ENCODE measurements at places on chromosomes 5 and 9. TPM values are rescaled to one million over a fixed set of nuclear protein-coding genes. Genes with fewer than 3 reads are reported as not detected.

GRCh38 chr5:140318792-140319191, 15.9 kb upstream of the PFDN1 start:
- no peak for DNase-seq

The DMRT2 gene
- not detected for total RNA-seq

DNA sequence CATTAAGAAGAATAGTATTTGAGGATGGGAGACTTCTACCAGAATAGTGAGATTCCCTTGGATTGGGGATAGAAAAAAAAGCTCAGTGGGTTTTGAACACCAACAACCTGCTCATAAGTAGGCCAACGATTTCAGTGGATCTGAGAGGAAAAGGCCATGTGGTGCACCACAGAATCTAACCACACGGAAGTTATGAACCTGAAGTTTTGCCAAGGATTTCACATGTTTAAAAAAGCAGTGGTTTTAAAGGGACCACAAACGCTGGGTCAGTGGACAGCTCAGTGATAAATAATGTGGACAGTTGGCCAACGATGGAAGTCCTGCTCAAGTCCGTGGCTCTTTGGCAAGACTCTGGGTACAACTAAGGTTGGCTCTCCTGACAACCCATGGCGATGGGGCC, 107.2 kb upstream of the TXNDC8 start:
- peak; percentile 90 for DNase-seq

DNA sequence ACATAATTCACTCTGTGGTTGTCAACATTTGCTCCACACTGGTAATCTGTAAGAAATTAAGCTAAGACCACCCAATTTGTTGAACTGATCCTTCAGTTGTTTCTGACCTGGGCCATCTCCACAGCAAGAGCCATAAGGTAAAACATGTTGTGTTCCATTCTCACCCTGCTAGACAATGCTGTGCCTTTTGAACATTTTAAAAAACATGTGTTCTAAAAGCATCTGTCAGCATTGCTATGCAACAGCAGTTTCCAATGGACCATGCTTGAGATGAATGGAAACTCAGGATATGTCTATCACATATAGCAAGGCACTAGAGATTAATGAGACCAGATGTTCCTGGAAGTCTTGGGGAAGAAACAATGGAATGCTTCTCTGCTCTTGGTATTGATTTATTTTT, 455.1 kb upstream of the RGMB start:
- DNase-seq = no peak

GRCh38 chr5:136309932-136310598, 55.3 kb downstream of the TRPC7 start:
- no peak for DNase-seq

The ELL2 gene
- 238 TPM for total RNA-seq

The GABRB2 gene
- not detected for total RNA-seq

DNA sequence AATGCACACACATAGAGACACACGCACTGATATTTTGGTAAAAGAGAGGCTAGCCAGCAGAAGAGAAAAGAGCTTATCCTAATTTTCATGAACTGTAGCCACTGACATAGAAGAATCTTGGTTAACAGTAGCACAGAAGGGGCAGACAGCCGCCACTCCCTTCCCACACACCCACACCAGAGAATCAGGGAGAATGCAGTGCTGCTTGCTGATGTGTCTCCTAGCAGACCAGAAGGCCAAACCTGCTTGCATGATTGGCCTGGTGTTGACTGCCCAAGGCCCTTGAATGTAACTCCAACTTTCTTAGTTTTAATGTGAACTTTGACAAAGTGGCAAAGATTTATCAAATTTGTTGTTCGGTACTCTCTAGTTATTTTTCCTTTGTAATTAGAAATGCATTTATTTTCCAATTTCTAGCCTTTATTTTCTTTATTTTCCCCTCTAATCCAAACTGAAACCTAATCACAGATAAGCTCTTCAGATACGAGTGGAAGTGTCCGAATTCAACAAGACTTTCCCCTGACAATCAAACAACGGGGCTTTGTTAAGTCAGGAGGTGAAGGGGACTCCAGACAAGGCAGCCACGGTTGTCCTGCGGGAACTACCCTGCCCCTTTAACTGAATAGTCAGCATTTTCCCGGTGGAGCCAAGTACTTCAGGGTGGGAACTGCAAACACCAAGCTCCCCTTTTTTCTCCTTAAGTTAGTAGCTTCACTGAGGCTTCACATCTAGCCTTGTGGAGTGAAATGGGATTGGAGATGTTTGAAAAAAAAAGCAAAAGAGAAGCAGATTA, 81.9 kb upstream of the CTSL start:
- DNase-seq = no peak

DNA sequence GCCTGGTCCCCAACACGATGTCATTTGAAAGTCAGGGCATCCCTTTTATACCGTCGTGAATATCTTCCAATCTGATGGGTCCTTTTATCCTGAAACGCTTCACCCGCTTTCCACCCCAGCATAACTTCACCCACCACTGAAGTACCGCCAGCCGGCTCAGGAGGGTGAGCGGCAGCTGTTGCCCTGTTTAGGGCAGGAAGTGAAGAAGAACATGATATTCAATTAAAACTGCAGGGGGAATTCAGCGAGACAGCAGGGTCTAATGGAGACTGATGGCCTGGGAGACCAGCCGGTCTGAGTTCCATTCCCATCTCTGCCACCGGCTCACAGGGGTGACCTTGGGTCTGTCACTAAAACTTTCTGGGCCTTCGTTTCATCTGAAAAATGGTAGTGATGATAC, 68.2 kb upstream of the EGFLAM start:
- no peak for DNase-seq

The PRLR gene
- total RNA-seq = 0.96 TPM

DNA sequence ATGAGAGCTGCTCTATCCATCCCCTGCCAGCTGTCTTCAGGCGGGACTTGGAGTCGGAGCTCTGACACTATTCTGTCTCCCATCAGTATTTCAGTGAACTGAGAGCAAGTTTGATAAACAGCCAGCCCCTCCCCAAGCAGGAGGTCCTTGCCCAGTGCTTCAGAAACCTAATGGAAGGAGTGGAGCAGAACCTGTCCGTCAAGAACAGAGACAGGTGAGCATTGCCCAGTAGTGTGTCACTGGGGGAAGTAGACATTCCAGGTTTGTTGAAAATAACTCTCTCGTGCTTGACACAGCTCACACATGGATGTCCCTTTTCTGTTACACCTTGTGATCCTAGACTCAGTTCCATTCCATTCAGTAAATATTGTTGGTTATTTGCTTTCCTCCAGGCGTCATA, 13.2 kb upstream of the TLX3 start:
- no peak for DNase-seq

DNA sequence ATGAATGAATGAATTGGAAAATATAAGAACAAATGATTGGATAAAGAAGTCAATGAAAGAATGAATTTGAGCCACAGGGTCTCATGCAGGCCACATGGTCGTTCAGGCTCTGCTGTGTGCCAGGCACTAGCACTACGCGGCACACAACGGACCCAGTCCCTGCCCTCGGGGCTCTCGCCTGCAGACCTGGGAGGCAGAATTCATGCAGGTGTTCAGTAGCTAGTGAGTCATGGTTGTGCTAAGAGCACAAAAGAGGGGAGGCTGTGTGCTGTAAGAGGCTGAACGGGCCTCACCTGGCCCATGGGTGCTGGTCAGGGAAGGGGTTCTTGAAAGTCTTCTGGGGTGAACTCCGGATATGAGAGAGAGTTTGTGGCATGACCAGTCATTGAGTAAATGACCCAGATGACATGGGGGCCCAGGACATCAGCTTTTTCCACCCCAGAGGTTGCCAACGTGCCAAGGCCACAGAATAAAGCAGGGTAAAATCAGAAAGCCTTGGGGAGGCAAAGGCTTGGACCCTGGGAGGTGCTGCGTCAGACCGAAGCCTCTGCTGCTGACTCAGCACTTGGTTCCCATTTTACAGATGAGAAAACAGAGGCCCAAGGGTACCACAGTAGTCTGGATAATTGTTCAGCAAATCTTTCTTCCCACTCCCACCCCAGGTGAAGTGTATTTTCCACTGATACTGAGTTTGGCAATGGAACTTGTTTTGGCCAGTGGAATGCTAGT, 264.3 kb upstream of the MVB12B start:
- no peak for DNase-seq

The NME5 gene
- total RNA-seq = 0.25 TPM

GRCh38 chr5:14145435-14146334, 2.5 kb downstream of the TRIO start:
- no peak for DNase-seq

DNA sequence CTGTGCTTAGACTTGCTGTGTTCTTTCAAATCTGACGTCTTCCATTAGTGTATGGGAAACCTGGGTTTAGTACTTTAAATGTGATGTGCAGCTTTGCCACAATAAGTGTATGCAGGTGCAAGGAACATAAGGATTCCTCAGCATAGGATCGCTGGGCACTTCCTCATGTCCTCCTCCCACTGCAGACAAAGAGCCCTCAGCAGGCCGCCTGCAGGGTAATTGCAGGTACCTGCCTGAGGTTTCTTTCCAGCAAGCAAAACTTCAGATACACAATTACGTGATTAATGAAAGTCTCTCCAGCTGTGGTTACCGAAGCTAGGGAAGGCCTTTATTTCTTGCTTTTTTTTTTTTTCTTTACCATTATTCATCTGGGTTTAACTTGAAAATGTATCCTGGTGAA, 233.1 kb downstream of the RFK start:
- DNase-seq = no peak

- DNase-seq = peak; percentile 93
Measured at GRCh38 chr9:81619353-81620001, 69.9 kb downstream of the TLE1 start.

The AK1 gene
- total RNA-seq = 86.3 TPM

- peak; percentile 87 for DNase-seq
Measured at GRCh38 chr9:129626625-129627284, 792 bp downstream of the NTMT1 start.

The RNF183 gene
- total RNA-seq = not detected

The GARIN3 gene
- not detected for total RNA-seq

Data from M059J (cell line).